ENCODE measurements at places on chromosomes 2 and 18.

- no peak for DNase-seq
Measured at GRCh38 chr2:102310964-102311640, at the start of gene IL1RL1. IL1RL1 (plus strand) TSS chr2:102311563; CDS start chr2:102338265, 26,702 bp downstream.

DNA sequence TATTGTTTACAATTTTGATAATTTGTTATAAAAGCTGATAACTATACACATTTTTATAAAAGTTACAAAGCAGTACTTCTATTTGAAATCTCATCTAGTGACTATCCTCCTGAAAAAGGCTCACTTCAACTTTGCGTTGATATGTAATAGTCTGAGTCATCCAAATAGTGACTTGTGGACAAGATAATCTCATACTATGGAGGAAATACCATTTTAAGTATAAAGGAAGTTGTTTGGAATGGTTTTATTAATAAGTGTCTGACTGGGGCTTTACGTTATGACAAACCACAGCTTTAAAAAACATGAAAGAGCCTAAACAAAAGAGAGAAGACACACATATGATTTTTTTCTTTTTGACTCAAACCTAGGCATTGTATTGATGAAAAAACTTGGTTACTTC is 272.3 kb upstream of the COL3A1 start:
- no peak for DNase-seq

DNA sequence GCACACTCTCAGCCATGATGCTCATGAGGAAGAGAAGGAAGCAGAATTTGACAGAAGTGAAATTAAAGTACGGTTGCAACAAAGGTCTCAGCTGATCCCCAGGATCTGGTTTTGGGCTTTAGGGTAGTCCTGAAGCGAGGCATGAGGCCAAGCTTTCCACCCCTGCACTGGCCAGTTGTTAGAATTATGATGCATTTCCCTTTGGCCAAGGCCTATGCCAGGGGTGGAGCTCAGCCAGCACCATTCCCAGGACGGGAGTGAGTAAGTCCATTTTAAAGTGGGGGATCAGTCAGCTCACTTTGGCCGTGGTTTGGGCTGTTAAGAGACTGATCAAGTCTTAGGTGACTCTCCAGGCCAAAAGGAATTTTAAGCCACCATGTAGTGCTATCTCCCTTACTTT is 314.5 kb upstream of the MMADHC start:
- no peak for DNase-seq

- DNase-seq, result no peak
Measured at GRCh38 chr2:233480490-233481202, 85.9 kb downstream of the USP40 start.

- no peak for DNase-seq
Measured at GRCh38 chr2:190663839-190664238, 15.0 kb downstream of the NAB1 start.

DNA sequence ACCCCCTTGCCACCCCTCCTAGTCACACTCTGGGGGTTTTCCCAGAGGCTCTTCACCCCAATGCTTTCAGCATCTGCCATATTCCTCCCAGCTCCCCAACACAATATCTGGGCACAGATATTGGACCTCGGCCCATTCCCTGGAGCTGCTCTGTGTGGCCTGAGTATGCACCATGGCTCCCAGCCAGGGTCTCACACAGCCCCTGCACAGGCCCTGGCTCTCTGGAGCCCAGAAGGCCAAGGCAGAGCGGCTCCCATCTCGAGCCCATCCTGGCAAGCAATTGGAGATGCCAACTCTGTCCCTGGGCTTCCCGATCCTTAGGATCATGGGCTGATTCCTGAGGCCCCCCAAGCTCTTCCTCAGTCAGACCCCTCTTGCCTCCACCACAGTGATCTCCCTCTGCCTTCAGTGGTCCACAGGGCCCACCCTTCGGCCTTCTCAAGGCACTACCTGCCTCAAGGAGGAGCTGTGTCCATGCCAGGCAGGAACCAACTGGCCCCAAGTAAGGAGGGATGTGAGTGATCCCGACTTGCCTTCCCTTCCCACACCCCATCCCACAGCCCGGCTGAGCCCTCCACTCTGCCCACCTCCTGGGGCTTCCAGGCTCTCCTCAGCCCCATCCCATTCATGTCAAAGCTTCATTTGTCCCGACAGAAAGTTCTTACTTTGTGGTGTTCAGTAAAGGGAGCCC is 62.7 kb downstream of the ADD2 start:
- DNase-seq, result no peak

DNA sequence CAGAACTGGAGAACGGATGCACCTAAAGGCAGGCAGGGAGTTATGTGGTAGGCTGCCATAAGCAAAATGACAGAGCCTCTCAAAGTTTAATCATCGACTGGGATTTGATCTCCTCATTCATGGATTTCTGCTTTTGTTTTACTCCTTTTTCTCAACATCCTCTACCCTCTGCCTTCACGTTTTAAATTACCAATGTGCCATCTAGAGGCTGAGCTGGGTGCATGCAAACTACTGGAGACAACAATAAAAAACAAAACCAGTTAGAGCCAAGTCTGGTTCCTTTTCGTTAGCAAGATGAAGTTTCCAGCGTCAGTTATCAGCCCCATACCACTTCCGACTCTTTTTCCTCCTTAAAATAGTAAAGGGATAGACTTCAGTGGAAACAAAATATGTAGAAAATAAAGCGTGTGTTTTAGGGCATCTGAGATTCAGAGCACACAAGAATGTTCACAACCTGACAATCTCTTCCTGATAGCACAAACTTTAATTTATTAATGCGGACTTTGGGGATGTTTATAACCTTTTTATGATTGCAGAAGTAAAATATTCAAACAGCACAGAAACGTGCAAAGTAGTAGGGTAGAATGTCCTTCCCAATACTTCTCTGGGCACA is 117.0 kb downstream of the LAMA1 start:
- no peak for DNase-seq

DNA sequence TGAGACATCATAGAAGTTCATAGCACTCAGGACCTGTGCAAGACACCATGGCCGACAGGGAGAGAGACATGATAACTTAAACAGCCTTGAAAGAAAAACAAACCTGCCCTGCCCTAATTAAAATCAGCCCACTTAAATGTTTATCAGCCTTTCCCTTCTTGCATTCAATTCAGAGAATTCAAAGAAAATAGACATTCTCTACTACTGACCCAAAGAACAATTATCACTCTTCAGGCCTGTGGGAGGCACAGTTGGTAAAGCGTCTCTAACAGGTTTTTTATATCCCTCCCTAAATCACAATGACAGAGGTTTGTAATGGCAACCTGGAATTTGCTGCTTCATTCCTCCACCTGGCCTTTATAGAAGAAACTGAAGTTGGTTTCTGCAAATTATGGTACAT is 1.7 kb downstream of the CDK15 start:
- DNase-seq, result no peak

GRCh38 chr2:36411962-36412444 is 56.4 kb downstream of the CRIM1 start:
- no peak for DNase-seq

GRCh38 chr18:25365242-25365641 is 13.3 kb upstream of the ZNF521 start:
- DNase-seq, result no peak

DNA sequence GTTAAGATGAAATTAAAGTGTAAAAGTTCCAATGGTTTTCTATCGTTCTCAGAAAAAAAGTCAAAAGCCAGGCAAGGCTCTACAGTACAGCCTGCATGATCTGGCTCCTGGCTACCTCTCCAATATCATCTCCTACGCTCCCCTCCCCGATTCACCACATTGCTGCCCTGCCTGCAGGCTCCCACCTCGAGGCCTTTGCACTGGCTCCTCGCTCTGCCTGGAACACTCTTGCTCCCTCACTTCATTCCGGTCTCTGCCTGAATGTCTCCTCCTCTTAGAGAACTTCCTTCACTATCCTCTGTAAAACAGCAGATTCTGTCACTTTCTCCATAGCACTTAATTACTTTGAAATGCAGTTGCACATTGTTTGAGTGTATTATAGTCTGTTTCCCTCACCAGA is 72.5 kb downstream of the KLF7 start:
- DNase-seq, result no peak

DNA sequence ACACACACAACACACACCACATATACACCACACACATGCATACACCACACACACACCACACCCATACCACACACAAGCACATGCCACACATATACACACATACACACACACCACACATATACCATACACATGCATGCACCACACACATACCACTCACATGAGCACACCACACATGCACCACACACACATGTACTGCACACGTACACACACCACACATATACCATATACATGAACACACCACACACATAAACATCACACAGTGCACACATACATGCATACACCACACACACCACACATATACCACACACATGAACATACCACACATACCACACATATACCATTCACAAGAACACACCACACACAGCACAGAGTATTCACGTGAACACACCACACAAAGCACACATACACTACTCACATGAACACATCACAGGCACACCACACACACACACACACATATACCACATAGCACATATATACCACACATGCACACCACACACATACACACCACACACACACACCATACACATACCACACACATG is 219.9 kb upstream of the RAB6C start:
- no peak for DNase-seq

- no peak for DNase-seq
Measured at GRCh38 chr18:32308493-32309120, 118.8 kb downstream of the MEP1B start.

DNA sequence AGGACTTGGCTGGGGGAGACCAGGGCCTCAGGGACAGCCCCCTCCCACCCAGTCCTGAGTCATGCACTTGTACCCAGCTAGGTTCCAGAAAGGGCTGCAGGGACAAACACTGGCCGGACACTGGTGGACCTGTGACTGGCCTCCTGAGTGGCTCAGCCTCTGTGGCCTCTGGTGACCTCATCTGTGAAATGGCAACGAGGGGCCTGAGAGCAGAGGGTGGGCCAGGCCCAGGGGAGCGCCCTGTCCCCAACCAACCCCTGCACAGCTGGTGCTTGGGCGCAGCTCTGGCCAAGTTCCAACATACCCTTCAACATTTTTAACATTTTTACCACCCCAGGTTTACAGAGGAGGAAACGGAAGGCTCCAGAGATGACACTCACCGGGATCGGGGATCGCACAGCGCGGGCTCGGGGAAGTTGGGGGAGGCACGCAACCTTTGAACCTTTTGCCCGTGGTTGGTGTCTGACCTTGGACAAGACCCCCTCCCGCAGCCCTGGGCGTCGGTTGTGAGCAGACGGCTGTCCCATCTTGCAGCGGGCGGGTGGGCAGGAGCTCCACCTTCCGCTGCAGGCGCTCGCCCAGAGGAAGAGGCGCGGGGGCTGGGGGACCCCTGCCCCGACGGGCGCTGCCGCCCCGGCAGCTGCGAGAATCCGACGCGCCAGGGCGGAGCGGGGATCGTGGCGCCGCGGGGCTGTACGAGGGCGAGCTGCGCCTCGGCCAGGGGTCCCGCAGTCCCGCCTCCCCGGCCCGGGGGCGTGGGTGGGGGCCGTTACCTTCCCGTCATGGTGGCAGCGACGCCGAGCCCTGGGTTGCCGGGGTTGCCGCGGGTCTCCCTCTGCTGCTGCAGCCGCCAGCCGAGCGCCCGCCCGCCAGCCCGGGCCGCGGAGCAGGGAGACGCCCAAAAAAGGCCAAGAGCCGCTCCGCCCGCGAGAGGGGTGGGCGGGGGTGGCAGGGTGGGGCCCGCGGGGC is 805 bp downstream of the LIMS2 start:
- peak; percentile 7 for DNase-seq

- no peak for DNase-seq
Measured at GRCh38 chr18:36809590-36810381, 19.0 kb downstream of the TPGS2 start.

- no peak for DNase-seq
Measured at GRCh38 chr2:3340144-3340543, 37.5 kb downstream of the EIPR1 start.

DNA sequence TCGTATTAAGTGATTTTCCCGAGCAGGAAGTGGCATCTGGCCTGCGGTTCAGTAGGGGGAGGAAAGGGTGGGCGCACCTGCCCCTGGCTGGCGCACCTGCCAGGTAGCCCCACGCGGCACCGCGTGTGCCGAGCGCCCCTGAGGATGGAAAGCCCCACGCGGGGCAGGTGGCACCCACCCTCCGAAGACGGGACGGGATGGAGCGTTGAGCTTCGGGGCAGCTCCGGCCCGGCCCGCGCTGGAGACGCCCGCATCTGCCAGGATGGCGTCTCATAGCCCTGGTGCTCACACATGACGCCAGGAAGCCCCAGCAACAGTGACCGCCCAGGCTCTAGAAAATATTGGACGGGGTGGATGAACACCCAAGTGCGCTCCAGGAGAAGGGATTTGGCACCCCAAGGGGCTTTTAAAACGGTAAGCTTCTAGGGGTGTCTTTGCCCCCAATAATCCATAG is 2.5 kb upstream of the NFATC1 start:
- DNase-seq, result no peak

DNA sequence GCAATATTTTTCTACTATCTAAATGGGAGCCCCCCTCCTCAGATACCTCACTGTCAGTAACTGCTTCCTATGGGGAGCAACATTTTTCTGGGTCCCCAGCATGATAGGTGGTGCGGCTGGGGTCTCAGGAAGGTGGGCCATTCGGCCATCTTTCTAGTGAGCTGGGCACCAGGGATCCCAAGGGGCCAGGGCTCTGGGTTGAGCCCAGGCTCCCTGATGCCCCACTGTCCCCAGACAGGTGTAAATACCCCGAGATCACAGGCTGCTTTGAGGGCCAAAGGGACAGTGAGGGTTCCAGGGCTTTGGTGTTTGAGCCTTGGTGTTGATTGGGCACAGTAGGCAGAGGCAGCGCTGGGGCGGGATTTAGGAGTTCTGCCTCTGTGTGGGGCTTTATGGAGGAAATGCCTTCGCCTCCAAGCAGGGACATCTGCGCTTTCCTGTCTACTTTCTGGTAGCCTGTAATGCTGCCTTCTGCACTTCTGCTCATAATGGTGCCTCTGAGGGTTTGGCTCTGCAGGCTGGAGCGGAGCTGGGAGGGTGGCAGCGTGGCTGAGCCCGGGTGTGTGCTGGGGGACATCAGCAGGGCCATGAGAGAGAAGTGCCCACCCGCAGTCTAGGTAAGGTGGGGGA is 5.3 kb downstream of the ITM2C start:
- DNase-seq, result no peak

- no peak for DNase-seq
Measured at GRCh38 chr2:12201369-12201768, 454.9 kb downstream of the LPIN1 start.

GRCh38 chr2:30781451-30781850 is 25.8 kb downstream of the CAPN13 start:
- no peak for DNase-seq

DNA sequence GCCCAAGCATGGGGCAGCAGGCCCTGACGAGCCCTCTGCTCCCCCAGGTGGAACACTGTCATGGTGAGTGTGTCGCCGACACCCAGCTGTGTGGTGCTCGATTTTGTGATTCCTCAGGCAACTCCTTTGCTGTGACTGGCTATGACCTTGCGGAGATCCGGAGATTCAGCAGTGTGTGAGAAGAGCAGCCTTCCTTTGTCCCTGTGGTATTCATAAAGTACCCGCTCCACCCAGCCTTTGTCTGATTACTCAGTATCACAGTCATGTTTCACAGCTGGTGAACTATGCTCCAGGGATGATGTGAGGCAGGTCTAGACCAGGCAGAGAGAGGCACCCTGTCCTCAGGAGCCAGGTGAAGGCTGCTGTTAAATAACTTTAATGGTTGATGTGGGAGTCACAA is 4.0 kb downstream of the WDR54 start:
- no peak for DNase-seq

GRCh38 chr2:196510246-196510645 is 129.3 kb upstream of the CCDC150 start:
- no peak for DNase-seq

GRCh38 chr2:64839844-64840243 is 149.4 kb upstream of the SLC1A4 start:
- no peak for DNase-seq

- DNase-seq, result no peak
Measured at GRCh38 chr2:236164925-236165841, 3.0 kb downstream of the GBX2 start.

Data from stimulated activated CD8-positive, alpha-beta memory T cell treated with anti-CD3 and anti-CD28 coated beads, Interleukin-4, amount 100 ng/mL, for 24 hours (primary cell).